ENCODE measurements at places on chromosomes 2 and 18. TPM values are rescaled to one million over a fixed set of nuclear protein-coding genes. Genes with fewer than 3 reads are reported as not detected.

- DNase-seq: no peak
These were observed 90.3 kb downstream of the KLF7 start for GRCh38 chr2:207075456-207075855.

DNA sequence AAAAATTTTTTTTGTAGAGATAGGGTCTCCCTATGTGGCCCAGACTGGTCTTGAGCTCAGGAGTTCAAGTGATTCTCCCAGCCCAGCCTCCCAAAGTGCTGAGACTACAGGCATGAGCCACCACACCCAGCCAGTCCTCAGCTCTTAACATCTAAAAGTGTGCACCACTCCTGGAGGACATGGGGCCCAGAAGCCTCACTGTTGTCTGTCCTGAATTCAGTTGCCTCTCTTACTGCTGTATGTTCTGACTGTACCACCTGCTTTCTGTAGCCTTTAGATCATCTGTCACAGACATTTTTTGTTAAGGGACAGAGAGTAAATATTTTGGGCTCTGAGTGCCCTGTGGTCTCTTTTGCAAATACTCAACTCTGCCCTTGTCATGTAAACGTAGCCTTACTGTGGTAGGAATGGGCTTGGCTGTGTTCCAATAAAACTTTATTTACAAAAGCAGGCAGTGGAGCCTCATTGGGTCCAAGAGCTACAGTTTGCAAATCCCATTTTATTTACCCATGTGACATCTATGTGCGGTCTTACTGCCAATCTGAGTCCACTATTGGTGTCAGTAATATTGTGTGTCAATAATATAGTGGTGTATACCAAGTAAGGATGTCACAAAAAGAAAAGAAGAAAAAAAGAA, 38.1 kb downstream of the TMEM37 start:
- DNase-seq: no peak

GRCh38 chr2:20589975-20590703, 60.8 kb downstream of the HS1BP3 start:
- DNase-seq: no peak

DNA sequence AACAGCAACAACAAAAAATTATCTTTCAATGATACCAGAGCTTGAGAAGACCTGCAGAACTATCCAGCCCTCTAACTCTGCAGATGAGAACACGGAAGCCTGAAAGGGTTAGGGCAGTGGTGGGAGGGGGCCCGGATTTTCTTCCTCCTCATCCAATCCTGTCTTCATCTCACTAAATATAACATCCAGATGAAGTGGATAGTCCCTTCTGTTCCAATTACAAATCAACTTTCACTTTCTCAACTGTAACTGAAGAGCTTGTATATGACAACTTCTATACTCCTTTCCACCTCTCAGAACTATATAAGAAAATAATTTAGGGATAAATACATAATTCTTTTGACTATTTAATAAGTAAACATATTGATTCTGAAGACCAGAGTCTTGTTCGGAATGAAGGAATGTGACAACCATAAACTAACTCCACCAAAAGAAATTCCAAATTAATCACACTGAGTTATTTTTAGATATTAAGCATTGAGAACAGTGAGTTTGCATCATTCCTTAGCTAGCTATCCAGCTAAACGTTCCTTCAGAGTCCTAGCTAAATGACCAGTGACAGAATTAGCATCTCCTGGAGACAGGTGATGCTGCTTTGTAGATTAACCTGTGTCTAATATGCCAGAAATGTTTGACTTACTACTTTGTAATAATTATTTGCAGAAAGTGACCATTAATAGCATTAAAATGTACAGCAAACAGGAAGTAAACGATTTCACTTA, 32.7 kb downstream of the SFT2D3 start:
- no peak for DNase-seq

DNA sequence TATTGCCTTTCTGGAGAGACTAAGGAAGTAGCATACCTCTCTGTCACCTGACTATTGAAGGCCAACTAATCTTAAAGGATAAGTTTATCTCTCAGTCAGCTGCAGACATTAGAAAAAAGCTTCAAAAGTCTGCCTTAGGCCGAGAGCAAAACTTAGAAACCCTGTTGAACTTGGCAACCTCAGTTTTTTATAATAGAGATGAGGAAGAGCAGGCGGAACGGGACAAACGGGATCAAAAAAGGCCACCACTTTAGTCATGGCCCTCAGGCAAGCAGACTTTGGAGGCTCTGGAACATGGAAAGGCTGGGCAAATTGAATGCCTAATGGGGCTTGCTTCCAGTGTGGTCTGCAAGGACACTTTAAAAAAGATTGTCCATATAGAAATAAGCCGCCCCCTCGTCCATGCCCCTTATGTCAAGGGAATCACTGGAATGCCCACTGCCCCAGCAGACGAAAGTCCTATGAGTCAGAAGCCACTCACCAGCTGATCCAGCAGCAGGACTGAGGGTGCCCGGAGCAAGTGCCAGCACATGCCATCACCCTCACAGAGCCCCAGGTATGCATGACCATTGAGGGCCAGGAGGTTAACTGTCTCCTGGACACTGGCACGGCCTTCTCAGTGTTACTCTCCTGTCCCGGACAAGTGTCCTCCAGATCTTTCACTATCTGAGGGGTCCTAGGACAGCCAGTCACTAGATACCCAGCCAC, 61.5 kb upstream of the FAM98A start:
- no peak for DNase-seq

- no peak for DNase-seq
These were observed 25.2 kb downstream of the PRELID3A start for GRCh38 chr18:12432881-12433280.

The SFTPB gene
- not detected for total RNA-seq

The IWS1 gene
- total RNA-seq: 52.5 TPM
